ENCODE measurements at places on chromosomes 2 and 18.

DNA sequence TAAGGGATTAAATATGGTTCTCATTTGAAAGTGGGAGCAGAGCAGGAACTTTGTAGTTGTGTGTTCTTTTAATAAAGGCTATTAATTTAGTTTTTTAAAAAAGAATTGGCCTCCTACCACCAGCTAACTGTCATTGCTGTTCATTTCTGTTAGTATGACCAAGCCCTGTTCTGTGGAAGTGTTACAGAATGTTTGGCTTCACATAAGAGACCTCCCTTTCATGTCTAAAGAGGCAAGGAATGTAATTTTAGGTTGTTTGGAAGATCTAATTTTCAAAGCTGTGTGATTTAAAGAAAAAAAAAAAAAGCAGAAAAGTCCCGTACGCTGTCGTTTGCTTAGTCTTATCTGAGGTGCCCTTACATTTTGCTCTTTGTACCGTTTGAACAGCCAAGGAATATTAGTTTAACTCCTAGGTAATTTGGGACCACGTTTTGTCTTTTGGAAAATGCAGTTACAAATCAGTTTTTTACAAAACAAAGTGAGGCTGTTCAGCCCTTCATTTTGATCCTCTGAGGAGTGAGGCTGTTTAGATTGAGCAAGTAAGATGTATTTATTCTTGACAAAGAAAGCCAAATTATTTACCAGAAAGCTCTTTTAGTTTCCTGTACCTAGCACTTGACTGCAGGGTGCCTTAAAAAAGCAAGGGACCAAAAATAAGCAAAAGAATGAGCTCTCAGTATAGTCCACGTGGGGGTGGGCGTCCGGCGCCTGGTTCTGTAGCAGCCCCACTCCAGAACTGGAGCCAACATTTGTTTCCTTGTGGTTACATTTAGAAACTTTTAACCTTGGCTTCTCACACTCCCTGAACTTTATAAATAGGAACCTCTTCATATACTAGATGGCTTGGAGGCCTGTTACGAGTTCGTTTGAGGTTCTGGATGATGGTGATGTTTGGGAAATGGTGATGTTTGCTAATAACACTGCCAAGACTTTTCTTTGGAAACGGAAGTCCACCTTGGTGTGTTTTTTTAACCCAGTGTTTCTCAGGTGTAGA, 136.2 kb downstream of the FMNL2 start:
- DNase-seq, result no peak

DNA sequence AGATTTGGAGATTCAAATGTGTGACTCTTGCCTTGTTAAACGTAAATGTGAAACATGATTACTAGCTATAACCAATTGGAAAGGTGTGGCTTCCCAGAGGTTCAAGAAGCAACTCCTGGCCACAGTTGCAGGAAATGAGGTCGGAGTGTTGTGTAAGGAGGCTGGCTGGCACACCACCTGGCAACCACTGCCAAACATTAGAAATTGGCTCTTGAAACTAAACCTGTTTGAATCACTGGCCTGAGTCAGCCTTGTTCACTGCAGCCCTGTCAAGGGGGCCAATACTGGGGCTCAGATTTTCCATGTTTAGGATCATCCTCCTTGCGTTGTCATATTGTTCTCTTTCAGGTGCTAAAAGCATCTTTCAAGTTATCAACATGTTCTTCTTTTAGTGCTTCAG, 206.3 kb downstream of the ARL6IP6 start:
- DNase-seq, result no peak

- no peak for DNase-seq
Observed at GRCh38 chr2:1830936-1831619, 86.8 kb upstream of the PXDN start.

- no peak for DNase-seq
Observed at GRCh38 chr18:25950321-25950720, 140.1 kb downstream of the SS18 start.

DNA sequence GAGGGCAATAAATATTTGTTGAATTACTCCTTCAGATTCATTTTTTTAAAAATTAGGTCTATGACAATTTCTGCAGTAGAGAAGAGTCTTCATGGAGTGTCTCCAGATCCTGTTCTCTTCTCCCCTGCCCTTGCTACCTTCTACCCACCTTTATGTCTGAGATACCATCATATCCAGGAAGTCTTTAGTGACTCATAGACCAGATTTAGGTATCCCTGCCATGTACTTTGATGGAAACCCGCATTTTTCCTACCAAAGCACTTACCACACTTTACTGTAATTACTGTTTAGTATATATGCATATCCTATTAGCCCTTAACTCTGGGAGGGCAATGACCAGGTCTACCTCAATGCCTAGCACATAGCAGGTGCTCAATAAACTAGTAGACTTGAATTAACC, 11.6 kb downstream of the ZNF397 start:
- no peak for DNase-seq

- DNase-seq, result no peak
Observed at GRCh38 chr2:171334171-171334570, 99.6 kb downstream of the METTL8 start.

- no peak for DNase-seq
Observed at GRCh38 chr2:161335626-161336025, 27.4 kb downstream of the PSMD14 start.

DNA sequence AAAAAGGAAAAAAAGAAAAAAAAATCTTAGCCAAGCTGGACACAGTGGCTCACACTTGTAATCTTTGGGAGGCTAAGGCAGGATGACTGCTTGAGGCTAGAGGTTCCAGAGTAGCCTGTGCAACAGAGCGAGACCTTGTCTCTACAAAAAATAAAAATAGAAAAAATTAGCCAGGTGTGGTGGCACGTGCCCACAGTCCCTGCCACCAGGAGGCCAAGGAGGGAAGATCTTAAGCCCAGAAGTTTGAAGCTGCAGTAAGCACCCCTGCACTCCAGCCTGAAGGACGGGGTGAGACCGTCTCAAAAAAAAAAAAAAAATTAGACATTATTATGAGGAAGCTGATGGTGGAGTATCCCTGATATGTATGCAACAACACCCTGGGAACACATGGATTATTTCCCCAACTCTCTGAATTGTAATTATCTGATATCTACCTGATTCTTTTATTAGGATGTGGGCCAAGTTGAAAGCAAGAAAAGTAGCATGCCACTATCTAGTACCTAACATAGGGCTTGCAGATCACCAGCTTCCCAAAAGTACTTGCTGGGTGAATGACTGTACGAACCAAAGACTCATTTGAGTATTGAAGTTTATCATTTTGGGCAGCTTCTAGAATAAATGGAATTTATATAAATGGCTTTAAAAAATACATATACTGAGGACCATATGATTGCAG, 140.9 kb downstream of the TCF4 start:
- no peak for DNase-seq

DNA sequence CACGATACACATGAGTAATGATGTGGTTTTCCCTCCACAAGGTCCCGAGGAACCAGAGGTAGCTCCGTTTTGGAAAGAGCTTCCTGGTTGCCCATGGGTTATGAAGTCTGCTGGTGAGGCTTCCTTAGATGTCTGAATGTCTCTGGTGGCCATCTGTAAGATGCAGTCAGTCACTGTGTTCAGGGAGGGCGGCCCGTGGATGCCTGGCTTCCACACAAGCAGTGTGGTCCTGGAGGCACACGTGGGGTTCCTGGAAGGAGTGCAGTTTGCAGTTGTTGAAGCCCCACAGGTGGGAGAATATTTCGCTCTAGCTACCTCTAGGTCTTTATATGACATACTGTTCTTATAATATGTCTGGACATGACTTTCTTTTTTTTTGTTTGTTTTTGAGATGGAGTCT, 209.0 kb downstream of the FAM210A start:
- DNase-seq, result no peak

DNA sequence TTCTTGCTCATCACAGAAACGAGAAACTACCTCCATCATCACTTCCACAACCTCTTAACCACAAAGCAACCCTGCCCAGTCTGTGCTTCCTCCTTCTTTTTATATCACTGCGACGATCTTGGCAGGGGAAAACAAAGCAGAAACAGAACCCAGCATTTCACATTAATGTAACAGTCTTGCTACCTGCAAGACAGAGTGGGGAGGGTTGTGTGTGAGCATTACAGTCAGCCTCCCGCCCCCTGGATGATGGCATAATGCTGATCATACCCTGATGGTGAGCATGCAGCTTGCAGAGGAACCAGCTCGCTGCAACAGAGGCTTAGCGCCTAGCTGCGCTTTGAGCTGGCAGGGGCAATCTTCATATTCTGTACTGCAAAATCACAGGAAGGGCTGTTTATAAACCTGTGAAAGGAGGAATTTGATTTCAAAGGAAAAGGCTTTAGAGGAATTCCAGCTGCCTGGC, 376.1 kb downstream of the IRS1 start:
- DNase-seq, result no peak

DNA sequence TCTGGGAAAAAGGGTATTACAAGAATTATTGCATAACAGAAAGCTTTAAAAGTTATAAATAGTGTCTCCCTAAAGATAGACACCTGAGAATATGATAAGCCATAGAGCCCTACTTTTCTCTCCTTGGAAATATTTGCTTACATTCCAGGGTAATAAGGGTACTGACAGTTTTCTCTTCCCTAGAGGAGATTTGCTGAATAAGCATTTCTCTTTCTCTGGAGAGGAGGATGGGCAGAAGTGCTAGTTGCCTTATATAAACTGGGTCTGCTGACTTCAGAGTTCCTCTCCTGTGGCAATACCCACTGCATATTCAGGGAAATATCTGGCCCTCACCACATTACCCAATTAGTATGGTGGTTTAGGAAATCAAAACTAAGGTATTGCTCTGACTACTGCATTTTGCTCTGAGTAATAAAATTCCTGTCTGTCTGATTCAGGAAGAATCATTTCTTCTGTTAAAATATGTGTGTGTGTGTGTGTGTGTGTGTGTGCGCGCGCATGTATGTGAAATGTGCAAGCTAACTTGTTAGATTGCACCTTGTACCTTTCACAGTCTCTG, 1391.3 kb downstream of the DSC3 start:
- no peak for DNase-seq

- peak; percentile 70 for DNase-seq
Observed at GRCh38 chr2:212940816-212941215, 210.6 kb downstream of the IKZF2 start.

DNA sequence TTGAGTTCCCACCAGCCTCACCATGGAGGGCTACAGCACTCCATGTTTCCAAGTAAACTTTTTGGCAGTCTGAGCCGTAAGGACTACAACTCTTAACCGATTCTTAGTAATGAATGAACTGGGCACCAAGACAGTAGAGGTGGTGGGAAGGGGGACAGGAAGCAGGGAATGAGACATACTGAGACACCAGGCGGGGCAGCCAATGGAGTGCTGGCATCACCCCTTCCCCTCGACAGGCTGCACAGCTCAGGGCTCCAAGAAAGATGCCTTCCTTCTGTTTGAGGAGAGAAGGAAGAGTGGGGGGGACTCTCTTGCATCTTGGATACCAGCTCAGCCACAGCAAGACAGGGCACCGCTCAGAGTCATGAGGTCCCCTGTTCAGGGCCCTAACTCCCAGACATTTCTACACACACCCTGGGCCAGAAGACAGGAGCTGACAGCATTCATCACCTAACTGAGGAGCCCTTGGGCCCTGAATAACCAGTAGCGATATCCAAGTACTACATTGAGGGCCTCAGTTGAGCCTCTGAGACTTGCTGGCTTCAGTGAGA, 45.2 kb downstream of the USP34 start:
- no peak for DNase-seq

DNA sequence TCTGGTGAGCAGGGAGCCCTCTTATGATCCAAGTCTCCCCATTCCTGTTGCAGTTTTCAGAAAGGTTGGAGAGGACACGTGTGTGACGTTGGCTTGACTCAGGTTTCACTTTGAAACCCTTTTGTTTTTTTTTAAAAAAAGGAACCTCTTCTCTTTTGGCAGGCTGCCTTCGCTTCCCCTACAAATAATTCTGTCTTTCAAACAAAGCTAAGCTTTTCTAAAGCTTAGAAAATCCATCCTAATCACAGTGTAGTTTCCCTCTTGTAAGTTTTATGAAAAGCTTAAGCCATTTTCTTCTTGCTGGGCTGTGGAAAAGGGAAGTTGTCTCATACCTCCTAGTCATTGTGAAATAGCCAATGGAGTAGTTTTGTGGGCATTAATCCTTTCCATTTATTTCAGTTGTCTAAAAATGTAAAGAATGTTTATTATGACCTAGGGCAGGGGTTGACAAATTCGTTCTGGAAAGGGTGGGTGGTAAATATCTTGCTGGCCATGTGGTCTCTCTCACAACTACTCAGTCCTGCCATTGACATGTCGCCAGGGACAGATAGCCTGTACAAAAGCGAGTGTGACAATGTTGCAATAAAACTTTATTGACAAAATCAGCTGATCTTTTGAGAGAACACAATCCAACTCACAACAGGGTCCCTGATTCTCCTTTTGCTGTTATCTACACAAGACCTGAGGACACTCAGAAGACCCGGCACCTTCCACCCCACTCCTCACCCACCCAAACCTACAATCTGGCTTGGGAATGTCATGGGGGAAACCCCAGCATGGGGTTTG, 878.8 kb downstream of the RNF144A start:
- peak; percentile 31 for DNase-seq

- DNase-seq, result no peak
Observed at GRCh38 chr2:8615252-8615575, 66.6 kb upstream of the ID2 start.

- DNase-seq, result no peak
Observed at GRCh38 chr2:9725106-9725505, 94.3 kb upstream of the YWHAQ start.

- DNase-seq, result no peak
Observed at GRCh38 chr2:84643991-84644390, 127.7 kb downstream of the DNAH6 start.

GRCh38 chr18:73887801-73888200, 259.8 kb downstream of the FBXO15 start:
- no peak for DNase-seq

DNA sequence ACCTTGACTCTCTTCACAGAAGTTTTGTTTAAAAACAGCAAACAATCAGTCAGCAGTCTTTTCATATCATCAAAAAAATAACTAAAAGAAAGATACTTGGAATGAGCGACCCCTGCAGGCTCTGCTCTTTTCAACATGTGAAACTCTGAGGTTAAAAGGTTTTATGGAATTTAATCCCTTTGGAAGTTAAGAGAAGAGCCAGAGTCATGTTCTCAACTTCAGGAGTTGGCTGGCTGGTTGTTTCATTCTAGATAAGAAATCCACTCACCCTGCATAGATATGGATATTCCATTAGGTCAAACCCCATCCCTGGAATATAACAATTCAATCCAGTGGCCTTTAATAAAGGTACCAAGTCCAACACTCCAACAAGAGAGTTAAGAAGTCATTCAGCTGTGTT, 115.6 kb upstream of the RMDN2 start:
- no peak for DNase-seq

GRCh38 chr2:116452651-116453050, 1361.8 kb upstream of the DDX18 start:
- no peak for DNase-seq

GRCh38 chr18:37962316-37962966, 396.8 kb upstream of the CELF4 start:
- DNase-seq, result no peak

DNA sequence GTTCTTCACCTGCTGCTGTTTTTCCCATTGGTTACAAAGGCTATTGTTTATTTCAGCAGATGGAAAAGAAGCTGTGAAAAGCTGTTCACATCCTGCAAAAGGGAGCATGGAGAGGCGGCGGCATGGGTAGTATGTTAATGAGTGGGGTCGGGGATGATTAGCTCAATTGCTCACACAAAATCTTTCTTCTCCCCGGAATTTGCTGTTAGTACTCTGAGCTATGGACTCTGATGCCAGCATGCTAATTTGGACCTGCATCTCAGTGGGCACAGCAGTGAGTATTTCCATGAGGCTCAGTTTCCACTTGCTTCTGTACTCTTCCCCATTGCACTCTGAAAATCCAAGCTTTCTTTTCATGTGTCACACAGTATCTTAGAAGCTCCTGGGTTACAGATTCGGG, 61.6 kb downstream of the DNER start:
- no peak for DNase-seq

All from left kidney (tissue), 8 donors.